ENCODE measurements at places on chromosomes 11 and 22.

GRCh38 chr11:73425108-73425507 is 48.9 kb downstream of the RELT start:
- DNase-seq, result no peak

- DNase-seq, result no peak
Observed at GRCh38 chr11:19866521-19866920, 153.9 kb downstream of the NAV2 start.

- DNase-seq, result no peak
Observed at GRCh38 chr11:66242095-66242765, 26.2 kb upstream of the RAB1B start.

- no peak for DNase-seq
Observed at GRCh38 chr11:1499899-1500298, 13.3 kb upstream of the MOB2 start.

- DNase-seq, result no peak
Observed at GRCh38 chr11:107830915-107831540, 27.6 kb downstream of the SLC35F2 start.

DNA sequence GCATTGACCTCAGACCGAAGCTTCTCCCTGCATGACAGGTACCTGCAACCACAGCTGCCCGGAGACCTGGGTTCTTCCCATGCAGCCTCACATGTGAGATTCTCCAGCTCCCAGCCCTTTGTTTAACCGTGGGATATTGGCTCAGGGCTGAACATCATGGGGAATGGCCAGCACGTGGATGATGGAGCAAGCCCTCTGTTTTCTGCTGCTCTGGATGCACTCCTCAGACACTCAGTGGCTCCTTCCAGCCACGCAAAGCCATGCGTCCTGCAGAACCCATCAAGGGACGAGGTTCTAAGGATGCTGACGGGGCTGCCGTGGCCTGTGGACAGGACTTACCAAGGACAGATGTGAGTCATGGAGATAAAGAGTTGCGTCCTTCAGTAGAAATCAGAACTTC is 639.1 kb downstream of the BRD1 start:
- DNase-seq, result no peak

DNA sequence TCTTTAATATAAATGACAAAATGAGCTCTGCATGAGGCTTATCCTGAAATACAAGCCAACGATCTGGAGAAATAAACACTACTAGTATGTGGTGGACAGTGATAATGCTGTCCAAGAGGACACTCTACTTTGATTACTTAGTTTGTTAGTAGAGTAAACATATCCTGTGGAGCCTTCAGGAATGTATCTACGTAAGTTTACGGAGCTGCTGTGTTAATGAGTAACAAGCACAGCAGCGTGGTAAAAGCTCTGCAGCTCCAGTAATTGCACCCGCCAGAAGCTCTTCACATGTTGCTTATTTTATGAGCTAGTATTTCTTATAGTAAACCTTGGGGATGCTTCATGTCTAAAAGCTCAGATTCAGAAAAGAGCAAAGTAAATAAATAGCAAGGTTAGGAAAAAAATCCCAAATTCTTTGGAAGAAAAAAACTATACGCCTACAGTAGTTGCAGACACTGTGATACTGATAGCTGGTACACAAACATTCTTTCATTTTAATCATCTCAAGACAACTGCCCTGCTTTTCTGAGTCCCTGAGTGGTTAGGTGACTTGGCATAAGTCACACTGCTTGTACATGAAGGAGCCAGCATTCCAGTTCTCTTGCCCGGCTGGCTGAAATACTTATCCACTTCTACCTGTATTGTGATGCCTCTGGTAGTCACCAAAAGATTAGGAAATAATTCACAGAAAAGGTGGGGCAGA is 32.7 kb upstream of the CCDC34 start:
- peak; percentile 51 for DNase-seq

GRCh38 chr22:24289114-24289513 is 18.5 kb downstream of the SPECC1L start:
- peak; percentile 88 for DNase-seq

GRCh38 chr11:102757823-102758549 is 22.4 kb downstream of the MMP10 start:
- DNase-seq, result no peak

- DNase-seq, result peak; percentile 18
Observed at GRCh38 chr11:130592056-130592455, 143.6 kb downstream of the ADAMTS15 start.

GRCh38 chr11:75148436-75148983 is 2.4 kb upstream of the SLCO2B1 start:
- DNase-seq, result no peak

All from astrocyte of the cerebellum (primary cell).